Caudate nucleus (tissue), 63 donors: ENCODE measurements at places on chromosomes 2 and 18.

GRCh38 chr18:34659579-34660517 lies 50.2 kb upstream of the DTNA start:
- DNase-seq: peak; percentile 82

DNA sequence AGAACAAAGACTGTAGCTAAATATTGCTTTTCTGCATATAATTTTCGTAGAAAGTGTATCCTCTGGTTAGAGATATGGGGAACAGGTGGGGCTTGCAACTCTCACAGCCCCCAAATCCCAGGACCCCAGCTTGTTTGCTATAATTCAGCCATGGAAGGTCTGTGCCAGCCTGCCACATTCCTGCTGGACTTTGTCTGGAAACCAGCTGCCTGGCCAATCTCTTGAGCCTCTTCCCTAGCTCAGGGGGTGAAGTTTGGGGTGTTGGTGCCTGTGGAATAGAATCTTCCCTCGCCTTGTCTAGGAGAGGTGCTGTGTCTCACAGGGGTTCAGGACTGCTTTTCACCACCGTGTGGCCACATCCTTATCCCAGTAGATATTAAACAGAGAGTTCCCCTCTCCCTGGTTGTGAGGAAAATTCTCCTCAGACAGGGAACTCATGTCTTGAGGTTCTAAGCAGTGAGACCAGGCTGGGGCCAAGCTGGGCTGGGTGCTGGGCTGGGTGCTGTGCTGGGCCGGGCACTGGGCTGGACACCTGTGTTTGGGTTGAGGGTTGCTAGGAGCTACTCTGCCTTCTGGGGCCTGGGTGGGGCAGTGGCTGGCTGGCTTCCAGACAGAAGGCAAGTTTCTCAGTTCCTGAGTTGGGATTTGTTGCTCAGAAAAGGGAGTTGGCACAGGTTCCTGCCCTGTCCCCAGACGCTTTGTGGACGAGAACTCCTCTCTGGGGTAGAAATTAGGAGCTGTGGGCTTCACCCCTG lies 12.3 kb downstream of the TOGARAM2 start:
- no peak for DNase-seq

- peak; percentile 72 for DNase-seq
Measured at GRCh38 chr2:2523461-2524347, 192.6 kb upstream of the MYT1L start.

DNA sequence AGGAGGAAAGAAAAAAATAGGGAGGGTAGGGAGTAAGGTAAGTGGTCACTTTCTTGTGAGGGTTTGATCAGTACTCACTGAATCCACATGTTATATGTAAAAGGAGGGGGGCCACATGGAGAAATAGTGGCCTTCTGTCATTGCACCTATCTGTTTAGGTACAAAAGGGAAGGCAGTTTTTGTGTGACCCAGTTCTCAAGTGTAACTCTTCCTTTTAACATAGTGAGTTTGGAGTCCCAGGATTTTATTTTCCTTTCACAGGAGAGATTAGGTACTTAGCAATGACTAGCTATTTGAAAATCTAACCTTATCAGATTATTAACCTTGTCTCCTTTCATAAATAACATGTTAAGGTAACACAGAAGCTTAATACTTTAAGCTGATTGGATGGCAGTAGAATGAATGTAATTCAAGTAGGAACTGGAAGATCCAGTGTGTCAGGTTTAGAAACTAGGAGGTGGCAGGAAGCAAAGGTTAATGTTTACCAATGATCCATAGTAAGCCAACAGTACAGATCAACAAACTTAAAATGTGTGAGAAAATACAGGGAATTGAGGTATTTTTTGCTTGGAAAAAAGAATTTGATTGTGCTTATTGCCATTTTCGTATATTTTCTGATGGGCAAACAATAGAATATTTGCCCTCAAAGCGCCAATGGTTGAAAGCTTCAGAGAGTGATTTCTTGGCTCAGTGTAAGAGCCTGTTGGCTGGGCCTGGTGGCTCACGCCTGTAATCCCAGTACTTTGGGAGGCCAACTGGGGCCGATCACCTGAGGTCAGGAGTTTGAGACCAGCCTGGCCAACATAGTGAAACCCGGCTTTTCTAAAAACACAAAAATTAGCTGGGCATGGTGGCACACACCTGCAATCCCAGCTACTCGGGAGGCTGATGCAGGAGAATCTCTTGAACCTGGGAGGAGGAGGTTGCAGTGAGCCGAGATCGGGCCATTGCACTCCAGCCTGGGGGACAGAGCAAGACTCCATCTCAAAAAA lies 11.3 kb downstream of the HNMT start:
- DNase-seq: no peak

- no peak for DNase-seq
Measured at GRCh38 chr2:88871336-88871735, 179.9 kb downstream of the RPIA start.

DNA sequence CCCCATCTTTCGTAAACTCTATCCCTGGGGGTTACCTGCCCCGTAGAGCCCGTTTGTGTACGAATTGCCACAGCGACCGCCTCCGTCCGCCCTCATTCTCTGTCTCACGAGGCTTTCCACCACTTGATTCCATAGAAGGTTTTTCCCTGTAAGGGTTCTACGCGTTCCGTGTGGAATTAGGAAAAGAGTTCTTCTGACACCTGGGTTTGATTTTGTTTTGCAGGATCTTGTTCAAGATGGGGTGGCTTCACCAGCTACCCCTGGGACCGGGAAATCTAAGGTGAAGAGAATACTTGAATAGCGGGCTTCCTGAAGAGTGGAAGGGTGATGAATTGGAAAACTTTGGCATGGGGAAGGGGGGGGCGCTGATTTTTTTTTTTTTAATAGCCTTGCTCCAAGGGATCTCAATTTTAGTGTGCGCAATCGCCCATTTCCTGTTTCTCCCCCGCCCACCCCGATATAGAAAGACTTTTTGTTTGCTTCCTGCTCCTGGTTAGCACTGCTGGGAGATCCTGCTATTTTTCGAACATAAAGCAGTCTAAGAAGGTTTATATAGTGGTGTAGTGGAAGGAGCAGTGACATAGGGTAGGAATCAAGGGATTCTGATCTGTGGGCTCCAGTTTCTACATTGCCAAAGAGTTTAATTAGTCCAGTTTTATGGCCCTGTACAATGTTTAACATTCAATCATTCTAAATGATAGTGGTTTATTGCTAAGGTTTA lies 564 bp downstream of the GCC2 start:
- DNase-seq: no peak

DNA sequence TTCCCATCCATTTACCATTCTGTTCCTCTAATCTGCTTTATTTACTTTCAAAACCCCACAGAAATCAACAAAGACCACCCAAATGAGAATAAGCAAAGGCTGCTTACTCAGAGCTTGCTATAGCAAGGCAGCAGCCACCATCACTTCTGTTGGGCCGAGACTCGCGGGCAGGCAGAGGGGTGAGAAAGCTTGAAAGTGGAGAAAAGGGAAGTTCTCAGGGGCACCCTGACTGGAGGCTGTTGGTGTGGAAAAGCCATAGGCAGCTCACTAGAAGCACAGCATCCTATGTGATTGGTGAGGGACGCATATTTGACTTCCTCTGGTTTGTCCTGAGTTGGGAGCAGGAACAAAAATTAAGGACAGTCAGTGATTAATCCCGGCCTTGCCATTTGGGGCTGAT lies 269.7 kb upstream of the THSD7B start:
- no peak for DNase-seq
